Lung (tissue), 17 donors: ENCODE measurements at places on chromosomes 12 and 14. TPM values are rescaled to one million over a fixed set of nuclear protein-coding genes. Genes with fewer than 3 reads are reported as not detected.

GRCh38 chr14:28120391-28120790 lies 646.2 kb upstream of the FOXG1 start:
- no peak for DNase-seq

DNA sequence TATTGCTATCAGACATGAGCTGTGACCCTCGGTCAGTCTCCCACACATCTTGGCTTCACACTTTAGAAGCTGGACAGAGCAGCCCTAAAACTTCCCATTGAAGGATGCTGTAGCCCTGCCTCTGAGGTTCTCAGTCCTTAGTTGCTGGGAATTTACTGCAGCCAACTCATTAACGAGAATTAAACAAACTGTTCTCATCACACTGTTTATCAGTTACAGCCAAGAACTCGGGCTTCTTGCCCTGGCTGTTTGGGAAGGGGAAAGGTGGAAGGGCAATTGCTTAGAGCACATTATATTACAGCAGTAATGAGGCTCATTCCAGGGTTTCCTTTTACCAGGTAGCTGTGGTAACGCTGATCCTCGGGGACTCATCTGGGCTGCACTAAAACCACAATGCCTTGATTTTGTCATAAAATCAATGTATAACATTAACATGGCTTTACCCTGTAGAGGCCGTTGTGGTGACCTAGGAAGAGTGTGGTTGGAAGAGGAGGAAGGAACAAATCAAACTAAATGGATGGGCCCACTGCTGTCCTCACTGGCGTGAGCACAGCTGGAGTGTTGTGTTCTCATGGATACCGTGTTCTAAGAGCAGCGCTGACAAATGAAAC lies 87.1 kb downstream of the GPR135 start:
- DNase-seq: peak; percentile 41

DNA sequence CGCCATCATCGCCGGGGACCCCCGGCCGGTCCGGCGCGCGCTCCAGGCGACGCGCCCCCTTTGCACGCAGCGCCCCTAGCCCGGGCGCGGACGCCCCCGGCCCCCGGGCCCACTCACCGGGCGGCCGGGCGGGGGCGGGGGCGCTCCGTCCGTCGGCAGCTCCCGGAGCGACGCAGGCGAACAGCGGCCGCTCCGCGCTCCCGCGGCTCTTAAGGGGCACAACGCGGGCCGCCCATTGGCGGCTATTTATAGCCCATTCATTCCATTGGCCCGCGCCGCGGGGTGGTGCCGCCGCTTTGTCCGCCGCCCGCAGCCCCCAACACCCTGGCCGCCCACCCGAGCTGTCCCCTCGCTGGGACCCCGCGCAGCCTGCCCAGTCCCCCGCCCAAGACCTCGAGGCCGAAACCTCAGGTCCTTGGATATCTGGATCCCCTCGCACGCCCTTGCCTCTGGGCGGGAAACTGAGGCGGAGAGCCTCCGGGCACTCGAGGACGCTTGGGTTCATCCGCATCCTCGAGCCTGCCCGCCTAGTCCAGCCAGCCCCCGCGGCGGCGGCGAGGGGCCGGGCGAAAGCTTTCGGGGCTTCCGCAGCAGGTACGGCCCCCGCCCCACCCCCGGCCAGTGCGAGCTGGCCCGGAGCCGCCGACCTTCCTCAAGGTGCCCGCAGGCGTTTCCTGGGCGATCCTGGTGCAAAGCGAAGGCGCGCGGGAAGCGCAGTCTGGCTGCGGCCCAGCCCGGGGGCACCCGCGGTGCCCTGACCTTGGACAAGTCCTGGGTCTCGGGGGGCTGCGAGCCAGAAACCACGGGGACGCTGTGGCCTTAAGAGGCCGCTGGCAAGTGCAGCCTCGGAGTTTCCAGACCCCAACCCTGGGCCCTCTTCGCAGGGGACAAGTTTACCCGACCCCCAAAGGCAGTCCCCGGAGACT lies at the start of gene CKB:
Gene CKB, minus strand, starts transcription at position 182 of the 926 bp plus-strand sequence. CDS start 337 bp downstream, outside the sequence.
- peak; percentile 64 for DNase-seq

- no peak for DNase-seq
Measured at GRCh38 chr14:87158283-87158682, 834.7 kb downstream of the GALC start.

DNA sequence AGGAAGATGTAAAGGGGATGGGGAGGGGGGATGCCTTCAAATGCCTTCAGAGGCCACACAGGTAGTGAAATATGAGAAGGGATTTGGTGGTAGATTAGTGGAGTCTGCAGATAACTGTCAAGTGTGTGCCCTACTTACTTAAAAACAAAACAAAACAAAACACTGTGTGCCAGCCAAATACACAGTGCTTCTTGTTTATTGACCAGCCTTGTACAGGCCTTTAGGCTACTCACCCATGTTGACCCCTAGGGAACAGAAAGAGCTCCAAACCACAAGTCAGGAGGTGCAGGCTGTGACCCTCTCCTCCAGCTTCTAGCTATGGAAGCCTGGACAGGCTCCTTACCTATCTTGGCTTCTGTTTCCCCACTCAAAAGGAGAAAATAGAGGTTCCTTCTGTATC lies 562.0 kb downstream of the ETNK1 start:
- DNase-seq: no peak

- no peak for DNase-seq
Measured at GRCh38 chr12:2627076-2627834, 167.5 kb upstream of the FKBP4 start.

GRCh38 chr14:105224845-105225570 lies 23.3 kb upstream of the BTBD6 start:
- no peak for DNase-seq

DNA sequence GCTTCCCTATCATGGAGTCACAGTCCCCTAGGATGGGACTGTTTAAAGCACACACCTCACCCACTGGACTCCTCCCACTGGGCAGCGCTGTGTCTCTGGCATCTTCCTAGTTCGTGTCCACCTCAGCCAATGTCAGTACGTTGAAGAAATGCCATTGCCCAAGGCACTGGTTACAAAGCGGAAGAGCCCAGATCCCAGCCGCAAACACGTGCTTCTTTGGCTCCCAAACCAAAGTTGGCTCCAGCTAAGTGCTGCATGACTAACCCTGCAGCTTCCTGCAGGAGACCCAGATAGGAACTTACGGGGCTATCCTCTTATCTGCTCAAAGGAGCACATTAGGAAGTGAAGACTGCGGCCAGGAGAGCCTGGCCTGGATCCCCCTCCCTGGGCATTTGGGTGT lies 9.3 kb downstream of the SYNE3 start:
- no peak for DNase-seq

DNA sequence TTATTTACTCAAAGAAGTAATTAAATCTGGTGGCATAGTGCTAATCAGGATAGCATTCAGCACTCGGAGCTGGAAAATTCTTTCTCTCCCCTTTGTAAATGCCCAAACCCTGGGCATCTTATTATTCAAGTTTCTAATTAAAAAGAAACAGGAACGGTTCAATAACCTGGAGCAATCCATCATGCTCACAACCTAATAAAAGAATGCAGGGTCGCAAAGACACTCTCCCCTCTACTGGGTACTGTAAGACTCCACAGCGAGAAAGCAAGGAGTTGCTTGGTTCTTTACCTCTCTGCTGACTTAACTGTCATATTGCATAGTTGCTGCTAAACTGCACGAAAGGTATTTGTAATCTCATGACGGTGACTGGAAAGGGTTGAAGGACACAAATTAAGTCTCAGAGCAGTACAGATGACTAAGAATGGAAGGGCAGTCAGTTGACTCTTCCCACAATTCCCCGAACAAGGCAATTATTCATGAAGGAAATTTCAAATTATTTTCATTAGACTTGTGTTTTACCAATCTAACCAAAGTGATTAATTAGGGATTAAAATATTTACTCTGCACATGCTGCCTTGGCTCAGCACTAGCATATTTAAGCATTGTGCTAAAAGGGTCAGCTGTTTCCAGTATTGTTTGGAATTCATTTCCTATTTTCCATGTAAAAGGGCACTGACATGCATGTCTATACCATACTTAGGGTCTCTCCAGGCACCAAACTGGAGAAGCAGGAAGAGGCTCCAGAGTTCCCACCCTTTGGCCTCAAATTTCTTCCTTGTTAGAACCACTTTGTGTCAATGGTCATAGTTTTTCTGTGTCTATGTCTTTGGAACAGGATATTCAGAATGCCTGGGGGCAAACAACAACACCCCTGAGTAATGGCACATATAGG lies 182.2 kb downstream of the EXOC5 start:
- DNase-seq: no peak

- peak; percentile 97 for DNase-seq
Measured at GRCh38 chr12:12432364-12432763, 75.5 kb downstream of the BORCS5 start.

GRCh38 chr14:104320611-104321086 lies 182.3 kb downstream of the KIF26A start:
- DNase-seq: no peak

DNA sequence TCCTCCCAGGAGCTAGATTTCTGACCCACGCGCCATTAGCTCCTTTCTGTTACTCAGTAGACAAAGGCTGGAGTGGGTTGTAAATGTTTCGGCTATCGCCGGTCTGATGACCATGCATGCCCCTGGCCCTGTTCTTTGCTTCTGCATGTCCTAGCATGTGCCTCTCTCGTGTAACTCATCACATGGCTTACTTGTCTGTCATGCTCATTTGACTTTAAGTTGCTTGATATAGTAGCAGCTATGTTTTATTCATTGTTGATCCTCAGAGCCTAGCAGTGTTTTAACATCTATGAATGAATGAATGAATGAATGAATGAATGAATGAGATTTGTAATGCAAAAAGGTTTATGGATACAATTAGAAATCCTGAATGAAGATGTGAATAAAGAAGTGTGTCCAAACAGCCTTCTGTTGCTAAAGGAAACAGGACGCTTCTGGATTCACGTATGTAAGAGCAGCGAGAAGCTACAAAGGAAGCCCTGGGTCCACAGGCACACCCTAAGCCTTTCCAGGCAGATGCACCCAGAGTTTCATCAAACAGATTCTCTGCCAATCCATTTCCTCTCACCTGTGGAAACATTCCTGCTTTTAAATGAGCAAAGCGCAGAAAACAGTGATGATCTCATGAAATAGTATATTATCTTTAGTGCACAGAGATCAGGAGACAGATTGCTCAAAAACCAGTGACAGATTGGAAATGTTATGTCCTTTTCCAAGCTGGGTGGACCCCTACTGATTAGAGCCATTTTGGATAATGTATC lies 3.4 kb downstream of the GSG1 start:
- DNase-seq: no peak

- DNase-seq: peak; percentile 61
Measured at GRCh38 chr14:59189091-59189785, 771 bp downstream of the DAAM1 start.

GRCh38 chr12:107490010-107490409 lies 195.6 kb upstream of the PWP1 start:
- DNase-seq: no peak

The PCNX1 gene
- 55.9 TPM for total RNA-seq

The HOXC5 gene
- 0.25 TPM for total RNA-seq

The ASPG gene
- total RNA-seq: 4.3 TPM
